8988T (cell line): ENCODE measurements at places on chromosomes 7 and 10.

DNA sequence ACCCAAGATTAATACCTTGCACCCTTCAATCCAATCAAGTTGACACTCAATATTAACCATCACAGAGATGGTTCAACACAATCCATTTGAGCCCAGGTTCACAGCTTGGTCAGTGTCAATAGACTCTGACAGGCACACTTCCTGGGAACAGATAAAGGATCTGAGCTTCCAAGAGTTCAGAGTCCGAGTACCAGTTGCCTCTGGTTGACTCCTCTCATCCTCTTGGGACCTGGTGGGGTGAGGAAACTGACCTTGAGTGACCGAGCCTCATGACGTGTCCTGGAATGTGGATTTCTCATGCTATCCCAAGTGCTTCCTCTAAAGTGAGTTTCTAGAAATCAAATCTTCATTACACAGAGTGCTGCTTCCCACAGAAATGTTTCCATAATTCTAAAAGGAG is 162.0 kb downstream of the CYP26A1 start:
- no peak for DNase-seq

GRCh38 chr7:152189061-152189460 is 163.6 kb downstream of the GALNT11 start:
- DNase-seq: no peak

- DNase-seq: no peak
These were observed 18.8 kb downstream of the AKR1B1 start for GRCh38 chr7:134440067-134440466.

DNA sequence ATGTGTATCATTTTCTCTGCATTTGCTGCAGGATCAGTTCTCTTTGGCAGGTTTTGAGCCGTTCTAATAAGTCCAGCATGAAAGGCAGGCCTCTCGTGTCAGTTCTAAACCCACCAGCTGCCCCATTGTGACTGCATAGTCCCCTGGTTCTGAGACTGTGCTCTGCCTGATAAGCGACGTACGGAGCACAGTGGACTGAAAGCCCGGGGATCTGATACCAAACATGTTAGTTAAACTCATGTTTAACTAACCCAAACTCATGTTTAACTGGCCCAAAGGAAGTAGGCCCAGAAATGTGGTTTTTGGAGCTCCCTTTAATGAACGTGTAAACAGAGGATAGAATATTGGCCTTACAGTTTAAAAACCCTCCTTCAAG is 98.0 kb upstream of the PDCD4 start:
- DNase-seq: no peak

- DNase-seq: no peak
These were observed 967 bp upstream of the GLI3 start for GRCh38 chr7:42237811-42238541.

DNA sequence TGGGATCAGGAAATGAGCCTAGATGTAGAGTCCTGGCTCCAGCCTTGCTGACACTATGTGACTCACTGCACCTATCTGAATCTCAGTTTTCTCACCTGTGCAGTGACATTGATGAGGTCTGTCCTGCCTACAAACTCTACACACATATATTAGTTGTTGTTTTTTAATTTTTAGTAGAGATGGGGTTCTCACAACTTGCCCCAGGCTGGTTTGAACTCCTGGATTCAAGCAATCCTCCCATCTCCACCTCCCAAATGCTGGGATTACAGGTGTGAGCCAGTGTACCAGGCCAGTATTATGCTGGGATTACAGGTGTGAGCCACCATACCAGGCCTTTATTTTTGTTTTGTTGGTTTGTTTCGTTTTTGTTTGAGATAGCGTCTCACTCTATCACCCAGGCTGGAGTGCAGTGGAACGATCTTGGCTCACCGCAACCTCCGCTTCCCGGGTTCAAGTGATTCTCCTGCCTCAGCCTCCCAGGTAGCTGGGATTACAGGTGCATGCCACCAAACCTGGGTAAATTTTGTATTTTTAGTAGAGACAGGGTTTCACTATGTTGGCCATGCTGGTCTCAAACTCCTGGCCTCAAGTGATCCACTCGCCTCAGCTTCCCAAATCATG is 11.8 kb upstream of the DDIT4 start:
- DNase-seq: no peak

- no peak for DNase-seq
These were observed 68.2 kb downstream of the TFEC start for GRCh38 chr7:115962340-115962739.

DNA sequence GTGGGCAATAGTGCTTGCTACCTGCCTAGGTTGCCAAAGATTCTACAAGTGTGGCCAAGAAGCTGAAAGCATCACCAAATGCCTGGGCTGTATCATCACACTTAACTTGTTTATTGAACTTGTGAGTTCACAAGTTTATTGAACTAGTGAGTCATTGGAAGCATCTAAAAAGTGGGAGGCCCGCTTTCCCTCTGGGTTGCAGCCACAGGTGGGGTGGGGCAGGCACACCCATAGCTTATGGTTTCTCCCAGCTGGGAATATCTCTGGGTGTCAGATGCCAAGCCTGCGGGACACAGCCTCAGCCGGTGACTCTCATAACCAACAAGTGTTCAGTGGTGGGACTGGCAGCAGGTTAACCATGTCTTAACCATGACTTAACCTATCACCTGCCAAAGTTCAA is 145.9 kb upstream of the FAM13C start:
- no peak for DNase-seq

GRCh38 chr10:3790272-3790671 is 5.3 kb upstream of the KLF6 start:
- DNase-seq: no peak

GRCh38 chr7:44288381-44288685 is 37.1 kb downstream of the CAMK2B start:
- DNase-seq: no peak

DNA sequence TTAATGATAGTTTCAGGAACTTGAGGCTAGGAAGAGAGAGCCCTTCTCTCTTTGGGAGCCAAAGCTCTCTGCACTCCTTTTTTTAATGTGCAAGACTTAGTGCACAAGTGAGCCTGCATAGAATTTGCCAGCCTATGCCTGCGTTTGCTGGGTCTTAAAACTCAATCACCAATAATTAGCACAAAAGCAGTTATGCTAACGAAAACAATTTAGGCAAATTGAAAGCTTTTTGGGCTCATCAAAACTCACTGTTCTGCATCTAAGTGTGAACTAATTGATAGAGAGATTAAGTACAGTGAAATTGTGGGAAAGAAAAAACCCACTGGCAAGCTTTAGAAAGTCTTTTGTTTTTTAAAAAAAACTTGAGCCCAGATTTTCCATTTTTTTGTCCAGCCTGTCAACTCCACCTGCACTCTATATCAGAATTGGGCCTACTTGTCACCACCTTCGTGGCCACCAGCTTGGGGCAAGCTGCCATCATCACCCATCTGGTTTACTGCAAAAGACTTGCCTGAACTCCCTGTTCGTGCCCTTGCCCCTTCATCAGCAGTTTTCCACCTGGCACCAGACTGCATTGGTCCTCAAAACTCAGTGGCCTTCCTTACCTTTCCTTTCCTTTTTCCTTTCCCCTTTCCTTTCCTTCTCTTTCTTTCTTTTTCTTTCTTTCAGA is 37.8 kb downstream of the CRHR2 start:
- no peak for DNase-seq

DNA sequence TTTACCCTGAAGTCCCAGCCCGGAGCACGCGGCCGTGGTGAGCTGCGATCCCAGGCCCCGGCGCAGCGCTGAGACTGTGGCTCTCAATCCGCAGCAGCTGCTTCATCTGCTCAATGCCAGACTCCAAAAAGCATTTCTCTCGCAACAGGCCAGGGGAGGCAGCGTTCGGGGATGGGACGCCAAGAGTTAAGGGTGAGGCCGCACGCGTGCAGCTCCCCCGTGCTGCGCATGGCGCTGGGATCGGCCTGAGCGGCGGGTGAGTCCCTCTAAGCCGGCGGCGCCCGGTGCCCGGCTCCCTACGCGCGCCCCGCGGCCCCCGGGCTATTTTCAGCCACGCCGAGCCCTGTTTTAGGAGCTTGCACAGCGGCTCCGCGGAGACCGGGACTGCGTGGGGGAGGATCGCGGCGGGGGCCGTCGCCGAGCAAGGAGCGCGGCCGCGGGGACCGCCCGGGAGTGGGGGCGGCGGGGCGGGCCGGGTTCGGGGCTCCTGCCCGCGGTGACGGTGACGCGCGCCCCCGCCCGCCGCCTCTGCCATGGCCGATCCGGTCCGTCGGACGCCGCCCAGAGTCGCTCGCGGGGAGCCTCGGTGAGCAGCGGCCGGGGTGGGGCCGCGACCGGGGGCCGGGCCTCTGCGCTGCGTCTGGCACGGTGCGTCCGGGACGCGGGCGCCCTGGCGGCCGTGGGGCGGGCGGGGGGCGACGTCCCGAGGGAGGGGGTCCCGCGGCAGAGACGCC is 29.4 kb upstream of the JAKMIP3 start:
- DNase-seq: peak; percentile 62

GRCh38 chr7:76408121-76408560 is 1.4 kb downstream of the SSC4D start:
- DNase-seq: no peak

DNA sequence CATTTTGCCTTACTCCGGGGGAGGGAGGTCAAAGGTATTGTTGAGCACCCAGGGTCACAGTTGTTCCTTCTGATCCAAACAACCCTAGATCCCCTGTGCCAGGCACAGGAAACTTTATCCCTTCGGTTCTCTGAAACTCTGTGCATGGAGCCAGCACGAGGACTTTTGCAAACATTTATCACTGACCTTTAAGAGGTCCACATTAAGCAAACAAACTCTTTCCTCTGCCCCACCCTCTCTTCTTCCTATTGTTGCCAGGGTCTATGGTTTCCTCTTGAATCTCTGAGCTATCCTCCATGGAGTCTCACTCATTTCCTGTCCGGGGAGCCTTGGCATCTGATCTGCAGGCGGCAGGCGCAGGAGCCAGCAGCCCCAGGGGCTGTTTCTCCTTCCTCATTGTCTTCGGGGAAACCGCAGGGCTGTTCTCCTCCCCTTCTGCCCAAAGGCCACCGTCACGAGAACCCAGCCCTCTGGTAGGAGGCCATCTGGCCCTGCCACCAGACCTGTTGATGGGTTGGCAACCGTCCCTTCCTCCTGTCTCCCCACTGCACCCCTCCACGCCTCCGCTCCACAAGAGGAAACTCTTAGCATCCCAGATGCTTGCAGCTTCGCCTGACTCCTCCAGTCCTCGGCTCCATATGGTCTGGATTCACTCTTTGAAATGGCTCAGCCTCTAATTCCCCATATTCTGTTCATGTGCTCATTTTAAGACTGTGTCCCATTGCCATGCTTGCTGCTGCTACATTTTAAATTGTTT is 327.3 kb upstream of the NRP1 start:
- no peak for DNase-seq

DNA sequence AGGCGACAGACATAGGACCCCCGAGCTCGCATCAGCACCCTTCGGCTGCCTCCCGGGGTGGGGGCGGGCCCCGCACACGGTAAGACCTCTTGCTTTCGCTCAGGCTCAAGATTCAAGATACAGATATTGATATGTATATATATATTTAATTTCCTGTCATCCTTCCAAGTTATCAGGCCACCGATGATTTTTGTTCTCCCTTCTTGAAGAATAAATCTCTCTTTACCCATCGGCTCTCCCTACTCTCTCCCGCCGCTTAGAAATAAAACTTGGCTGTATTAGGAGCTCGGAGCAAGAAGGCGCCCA is 603 bp downstream of the ADRA2A start:
- DNase-seq: no peak

GRCh38 chr7:69457595-69458504 is 140.4 kb upstream of the AUTS2 start:
- no peak for DNase-seq

GRCh38 chr7:106326594-106327537 is 42.1 kb upstream of the NAMPT start:
- no peak for DNase-seq

DNA sequence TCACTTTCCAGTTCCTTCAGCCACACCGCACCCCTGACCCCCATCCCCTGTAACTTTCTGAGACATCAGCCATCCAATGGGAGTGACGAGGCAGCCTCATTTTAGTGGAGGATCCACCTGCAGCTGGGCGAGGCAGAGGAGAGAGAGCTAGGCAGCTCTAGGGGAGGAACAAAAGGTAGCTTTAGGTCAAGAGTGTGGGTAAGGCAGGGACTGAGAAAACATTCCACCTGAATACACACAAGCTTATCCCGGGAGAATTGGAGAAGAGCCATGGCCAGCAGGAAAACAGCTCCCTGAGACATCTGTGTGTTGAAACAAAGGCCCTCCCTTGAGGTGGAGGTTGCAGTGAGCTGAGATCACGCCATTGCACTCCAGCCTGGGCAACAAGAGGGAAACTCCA is 6.7 kb upstream of the KLRG2 start:
- DNase-seq: no peak

GRCh38 chr10:98314532-98315284 is 46.7 kb upstream of the LOXL4 start:
- no peak for DNase-seq

- DNase-seq: no peak
These were observed 170.0 kb upstream of the MKLN1 start for GRCh38 chr7:131157530-131158243.

DNA sequence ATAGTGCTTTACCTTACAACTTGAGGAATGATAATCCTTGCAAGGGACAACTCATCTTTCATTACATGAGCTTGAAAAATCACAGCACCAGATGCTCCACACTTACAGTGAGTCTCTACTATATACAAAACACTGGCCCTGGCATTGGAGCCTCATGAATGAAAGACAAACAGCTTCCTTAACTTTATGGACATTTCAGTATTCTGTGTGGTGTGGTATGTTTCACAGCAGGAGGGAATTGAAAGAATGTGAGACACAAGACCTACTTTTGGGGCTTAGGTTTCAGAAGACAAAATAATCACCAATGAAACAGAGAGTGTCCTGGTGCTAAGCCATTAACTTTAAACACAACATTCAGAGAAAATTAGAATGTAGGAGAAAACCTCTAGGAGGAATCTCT is 1249.6 kb downstream of the XPNPEP1 start:
- DNase-seq: no peak

DNA sequence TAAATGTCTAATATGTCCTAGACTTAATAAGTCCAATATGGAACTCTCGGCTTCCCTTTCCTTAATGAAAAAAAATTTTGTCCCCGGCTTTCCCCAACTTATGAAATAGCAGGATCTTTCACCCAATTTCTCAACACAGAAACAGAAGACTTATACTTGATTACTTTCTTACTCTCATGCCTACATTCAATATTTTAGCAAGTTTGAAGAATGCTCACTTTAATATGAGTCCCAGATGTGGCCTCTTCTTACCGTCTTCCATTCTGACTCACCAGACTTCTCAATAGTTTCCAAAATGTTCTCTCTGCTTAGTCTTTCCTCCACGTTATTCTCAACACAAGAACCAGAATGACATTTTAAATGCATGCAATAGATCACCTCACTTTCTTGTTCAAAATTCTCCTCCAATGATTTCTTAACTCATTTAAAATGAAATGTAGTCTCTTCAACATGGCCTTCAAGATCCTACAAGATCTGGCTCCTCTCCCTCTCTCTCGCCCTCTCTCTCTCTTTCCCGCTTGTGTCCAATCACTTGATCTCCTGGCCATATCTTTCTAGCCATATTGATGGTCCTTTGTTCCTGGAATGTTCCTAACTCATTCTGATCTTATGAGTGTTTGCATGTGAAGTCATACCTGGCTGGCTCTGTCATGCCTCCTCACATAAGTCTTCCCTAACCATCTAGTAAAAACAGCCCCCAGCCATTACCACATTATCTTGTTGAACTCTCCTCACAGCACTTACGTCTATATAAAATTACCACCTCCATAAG is 119.7 kb upstream of the FAM3C start:
- no peak for DNase-seq

GRCh38 chr7:84105586-84105985 is 89.0 kb downstream of the SEMA3A start:
- DNase-seq: no peak

GRCh38 chr10:6204341-6205191 is 1.8 kb downstream of the PFKFB3 start:
- DNase-seq: peak; percentile 71
